AG08396 (cell line): ENCODE measurements at places on chromosomes 13 and 19.

GRCh38 chr13:110702591-110703526, 3.1 kb downstream of the CARS2 start:
- DNase-seq = no peak

GRCh38 chr19:57376151-57376550, 12.8 kb downstream of the TRAPPC2B start:
- no peak for DNase-seq

GRCh38 chr13:55615081-55615480, 1525.6 kb upstream of the PRR20A start:
- no peak for DNase-seq

DNA sequence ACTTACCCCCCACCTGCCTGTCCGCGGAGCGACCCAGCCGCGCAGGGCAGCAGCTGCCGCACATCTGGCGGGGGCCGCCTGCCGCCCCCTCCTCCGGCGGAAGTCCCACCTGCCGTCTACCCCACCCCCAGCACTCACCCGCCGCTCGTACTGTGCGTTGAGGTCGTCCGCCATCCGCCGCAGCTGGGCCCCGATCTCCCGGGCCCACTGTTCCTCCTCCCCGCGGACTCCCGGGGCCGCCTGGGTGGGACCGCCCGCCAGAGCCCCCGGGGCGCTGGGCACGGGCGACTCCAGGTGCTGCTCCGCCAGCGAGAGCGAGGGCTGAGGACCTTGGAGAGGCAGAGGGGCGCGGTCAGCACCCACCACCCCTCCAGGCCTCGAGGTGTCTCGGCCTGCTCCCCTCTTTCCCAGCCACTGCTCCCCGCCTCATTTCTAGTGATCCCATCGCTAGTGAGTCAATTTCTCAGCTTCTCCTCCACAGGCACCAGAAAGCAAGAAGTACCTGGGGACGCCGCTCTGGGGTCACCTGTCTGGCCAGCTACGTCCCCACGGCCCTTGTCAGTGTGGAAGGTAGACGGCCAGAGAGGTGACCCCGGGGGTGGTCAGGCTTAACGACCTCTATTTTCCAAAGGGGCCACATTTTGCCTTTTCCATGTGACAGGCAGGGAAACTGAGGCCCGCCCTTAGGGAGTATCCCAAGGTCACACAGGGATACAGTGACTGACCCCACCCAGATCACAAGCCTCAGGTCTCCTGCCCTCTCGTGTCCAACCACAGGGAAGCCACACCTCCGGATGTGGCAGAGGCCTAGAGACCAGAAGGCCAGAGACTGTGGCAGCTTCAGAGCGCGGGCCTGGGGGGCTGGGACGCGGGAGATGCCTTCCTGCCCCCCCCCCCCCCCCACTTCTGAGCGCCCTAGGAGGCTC, 4.3 kb downstream of the BBC3 start:
- peak; percentile 67 for DNase-seq

- DNase-seq = peak; percentile 38
These were observed 13.7 kb downstream of the WBP4 start for GRCh38 chr13:41075034-41075433.

DNA sequence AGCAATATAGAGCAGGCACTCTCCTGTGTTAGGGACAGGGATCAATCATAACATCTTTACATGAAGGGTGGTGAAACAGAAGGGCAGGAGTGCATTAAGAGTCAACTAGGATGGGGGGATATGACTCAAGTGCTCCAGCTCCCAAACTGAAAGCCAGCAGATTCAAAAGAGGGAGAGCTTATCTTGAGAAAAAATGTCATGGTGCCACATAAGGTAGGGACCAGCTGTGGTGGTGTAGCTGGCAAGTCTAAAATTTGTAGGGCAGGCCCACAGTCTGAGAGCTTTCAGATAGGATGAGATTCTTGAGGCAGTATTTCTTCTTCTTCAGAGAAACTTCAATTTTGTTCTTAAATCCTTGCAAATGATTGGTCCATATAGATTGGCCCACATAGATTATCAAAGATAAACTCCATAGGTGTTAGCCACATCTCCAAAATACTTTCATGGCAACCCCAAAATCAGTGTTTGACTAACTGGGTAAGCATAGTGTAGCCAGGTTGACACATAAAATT, 19.1 kb downstream of the DNAJC15 start:
- no peak for DNase-seq

- DNase-seq = no peak
These were observed 61.1 kb upstream of the TPM4 start for GRCh38 chr19:16014923-16015804.

DNA sequence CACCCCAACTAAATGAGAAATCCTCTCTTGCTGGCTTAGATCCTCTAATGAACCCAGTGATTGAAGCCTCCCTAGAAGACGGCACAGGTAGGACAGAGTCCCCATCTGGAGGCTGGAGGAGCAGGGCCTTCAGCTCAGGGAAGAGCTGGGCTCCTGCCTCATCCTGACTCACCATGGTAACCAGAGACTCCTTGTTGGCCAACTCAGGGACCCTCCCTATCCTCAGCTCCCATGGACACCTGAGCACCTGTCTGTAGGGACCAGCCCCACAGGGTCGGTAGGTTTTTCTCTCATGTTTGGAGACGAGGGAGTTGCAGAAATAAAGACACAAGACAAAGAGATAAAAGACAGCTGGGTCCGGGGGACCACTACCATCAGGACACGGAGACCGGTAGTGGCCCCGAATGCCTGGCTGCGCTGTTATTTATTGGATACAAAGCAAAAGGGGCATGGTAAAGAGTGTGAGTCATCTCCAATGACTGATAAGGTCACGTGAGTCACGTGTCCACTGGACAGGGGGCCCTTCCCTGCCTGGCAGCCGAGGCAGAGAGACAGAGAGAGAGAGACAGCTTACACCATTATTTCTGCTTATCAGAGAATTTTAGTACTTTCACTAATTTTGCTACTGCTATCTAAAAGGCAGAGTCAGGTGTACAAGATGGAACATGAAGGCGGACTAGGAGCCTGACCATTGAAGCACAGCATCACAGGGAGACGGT, 26.6 kb downstream of the SIGLEC7 start:
- no peak for DNase-seq

DNA sequence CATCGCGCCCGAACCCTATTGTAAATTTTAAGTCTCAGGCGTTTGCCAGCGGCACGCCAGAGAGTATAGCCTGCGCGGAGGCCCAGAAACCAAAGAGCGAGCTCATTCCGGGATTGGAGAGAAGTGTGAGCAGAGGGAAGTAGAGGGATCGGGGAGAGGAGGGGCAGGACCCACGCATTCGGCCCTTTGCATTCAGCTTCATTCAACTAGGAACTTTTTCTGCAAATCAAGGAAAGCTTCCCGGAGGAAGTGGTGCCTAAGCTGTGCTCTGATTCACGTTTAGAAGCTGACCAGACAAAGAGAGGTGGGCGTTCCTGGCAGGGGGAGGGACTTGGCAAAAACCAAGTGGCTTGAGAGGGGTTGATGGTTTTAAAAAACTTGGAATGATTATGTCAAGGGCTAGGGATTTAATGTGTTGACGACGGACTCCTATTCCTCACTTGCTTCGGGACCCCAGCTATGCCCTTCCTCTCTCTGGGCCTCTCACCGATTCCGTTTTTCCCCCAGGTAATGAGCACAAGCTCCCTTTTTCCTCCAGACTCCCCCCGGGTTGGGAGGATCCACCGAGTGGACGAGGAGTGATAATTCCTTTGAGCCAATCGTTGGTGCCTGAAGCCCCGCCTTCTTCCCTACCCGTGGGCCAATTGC, 811 bp upstream of the PRMT1 start:
- DNase-seq = peak; percentile 89

- no peak for DNase-seq
These were observed 574.1 kb downstream of the LMO7 start for GRCh38 chr13:76210262-76210661.

- no peak for DNase-seq
These were observed 375.6 kb downstream of the ENOX1 start for GRCh38 chr13:43411211-43411610.

DNA sequence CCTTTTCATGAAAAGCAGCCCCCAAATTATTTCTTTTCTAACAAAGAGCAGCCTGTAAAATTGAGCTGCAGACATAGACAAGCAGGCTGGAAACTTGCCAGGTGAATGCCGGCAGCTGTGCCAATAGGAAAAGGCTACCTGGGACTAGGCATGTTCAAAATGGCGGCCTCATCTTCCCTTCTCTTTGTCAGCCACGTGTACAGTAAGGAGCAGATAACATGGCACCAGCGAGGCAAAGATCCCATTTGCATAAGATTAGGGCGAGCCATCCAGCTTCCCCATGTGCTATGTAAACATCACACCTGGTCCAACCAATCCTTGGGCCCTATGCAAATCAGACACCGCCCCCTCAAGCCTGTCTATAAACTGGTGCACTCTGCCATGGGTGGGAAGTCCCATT, 31.2 kb upstream of the CACNA1A start:
- DNase-seq = no peak

DNA sequence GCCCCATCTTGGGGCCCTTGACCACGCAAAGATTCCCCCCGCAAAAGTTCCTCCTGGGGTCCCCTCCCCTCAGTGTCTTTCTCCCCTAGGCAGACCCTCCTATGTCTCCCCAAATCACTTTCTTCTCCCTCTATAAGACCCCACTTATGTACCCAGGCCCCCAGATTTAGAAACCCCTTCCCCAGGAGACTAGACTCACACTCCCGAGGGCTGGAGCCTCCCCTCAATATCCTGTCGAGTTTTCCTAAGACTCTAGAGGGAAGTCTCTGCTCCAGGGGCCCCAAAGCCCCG, 1.4 kb downstream of the SLC1A5 start:
- no peak for DNase-seq

DNA sequence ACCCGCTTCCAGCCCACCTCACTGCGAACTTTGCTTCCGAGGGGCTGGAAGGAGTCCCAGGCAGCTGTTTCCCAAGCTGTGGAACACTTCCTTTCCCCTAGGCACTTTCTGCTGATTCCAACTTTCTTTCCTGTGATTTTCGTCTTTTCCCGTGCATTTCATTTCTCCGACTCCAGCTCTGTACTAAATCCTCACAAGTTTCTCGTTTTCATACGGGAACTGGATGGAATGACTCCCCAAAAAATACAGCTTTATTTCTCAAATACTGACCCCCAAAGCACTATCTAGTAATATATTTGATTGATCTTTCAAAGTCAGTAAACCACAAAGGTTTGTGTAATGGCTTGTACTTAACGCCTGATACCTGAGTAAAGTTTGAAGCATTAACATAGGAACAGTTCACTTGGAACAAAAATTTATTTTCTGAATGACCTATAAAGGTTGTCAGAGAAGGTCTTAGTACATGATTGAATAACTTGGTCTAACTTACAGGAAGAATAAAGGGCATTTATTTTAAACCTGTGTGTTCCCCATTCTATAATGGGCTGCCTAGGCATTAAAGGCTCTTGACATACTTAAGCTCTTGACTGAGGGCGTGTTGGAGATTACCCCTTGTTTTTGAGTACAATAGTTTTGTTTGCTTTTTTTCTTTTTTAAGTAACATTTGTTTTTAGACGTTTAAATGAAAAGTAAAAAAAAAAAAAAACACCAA, 1.3 kb upstream of the PCDH9 start:
- no peak for DNase-seq

DNA sequence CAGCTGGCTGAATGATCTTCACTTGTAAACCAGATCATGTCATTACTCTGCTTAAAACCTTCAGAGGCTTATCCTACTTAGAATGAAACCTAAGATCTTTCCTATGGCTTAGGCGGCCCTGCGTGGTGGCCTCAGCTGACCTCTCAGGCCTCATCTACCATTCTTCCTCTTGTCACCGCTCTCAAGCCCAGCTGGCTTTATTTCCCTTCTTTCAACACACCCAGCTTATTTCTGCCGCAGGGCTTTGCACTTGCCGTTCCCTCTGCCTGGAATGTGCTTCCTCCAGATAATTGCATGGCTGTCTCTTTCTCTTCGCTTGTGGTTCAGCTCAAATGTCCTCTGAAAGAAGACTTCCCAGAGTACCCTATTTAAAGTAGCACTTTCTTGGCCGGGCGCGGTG, 3.6 kb upstream of the ASF1B start:
- DNase-seq = no peak

GRCh38 chr19:46670813-46671212, 9.8 kb upstream of the DACT3 start:
- peak; percentile 42 for DNase-seq

DNA sequence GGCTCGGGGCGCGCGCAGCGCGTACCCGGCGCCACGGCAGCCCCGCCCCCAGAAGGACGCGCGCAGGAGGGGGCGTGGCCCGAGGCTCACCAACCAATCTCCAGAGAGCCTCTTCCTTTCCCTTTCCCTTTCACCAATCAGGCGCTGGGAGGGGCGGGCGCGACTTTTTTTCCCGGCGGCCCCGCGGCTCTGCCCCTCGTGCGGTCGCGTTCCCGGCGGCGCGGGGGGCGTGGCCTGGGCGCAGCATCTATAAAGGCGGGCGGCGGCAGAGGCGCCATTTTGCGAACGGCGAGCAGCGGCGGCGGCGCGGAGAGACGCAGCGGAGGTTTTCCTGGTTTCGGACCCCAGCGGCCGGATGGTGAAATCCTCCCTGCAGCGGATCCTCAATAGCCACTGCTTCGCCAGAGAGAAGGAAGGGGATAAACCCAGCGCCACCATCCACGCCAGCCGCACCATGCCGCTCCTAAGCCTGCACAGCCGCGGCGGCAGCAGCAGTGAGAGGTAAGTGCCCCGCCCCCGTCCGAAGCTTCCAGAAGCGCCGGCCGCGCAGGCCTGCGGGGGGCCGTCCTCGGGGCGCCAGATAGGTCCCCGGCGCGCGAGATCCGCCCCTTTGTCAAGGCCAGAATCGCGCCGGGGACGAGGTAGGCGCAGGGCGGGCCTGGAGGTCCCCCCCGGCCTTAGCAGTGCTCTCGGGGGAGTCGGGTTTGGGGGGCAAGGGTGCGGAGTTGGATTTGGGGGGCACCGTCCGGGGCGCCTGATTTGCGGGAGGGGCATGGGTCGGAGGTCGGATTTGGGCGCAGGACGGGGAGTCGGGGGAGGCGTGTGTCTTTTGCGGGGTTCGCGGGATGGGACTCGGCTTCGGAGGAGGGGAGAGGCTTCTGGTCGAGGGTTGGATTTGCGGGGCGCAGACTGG, 12.5 kb downstream of the PEAK3 start:
- peak; percentile 100 for DNase-seq

- no peak for DNase-seq
These were observed 200.2 kb downstream of the SPRY2 start for GRCh38 chr13:80140685-80141084.

- peak; percentile 65 for DNase-seq
These were observed 4.4 kb downstream of the WASF3 start for GRCh38 chr13:26561651-26562511.

DNA sequence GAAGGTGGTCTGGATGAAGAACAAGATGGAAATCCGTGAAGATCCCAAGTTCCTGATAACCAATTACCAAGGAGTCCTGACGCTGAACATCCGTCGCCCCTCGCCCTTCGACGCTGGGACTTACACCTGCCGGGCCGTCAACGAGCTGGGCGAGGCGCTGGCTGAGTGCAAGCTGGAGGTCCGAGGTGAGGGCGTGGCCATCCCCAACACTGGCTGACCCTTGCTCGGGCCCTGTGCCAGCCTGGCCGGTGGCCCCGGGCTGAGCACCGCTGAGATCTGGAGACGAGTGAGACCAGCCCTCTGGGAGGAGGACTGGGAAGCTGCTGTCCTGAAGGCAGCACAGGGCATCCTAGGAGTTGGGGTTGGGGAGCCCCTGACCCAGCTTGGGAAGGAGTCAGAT, 12.0 kb upstream of the EMC10 start:
- no peak for DNase-seq
